ENCODE measurements at places on chromosomes 5 and 9. TPM values are rescaled to one million over a fixed set of nuclear protein-coding genes. Genes with fewer than 3 reads are reported as not detected.

GRCh38 chr9:132150256-132150655 is 11.6 kb upstream of the NTNG2 start:
- peaks cover 66% of the 10 kb centered on the region for H3K27me3 ChIP-seq
- H3K27ac ChIP-seq: no peak overlapping the region
- H3K4me3 ChIP-seq: no peak overlapping the region
- no peak for DNase-seq
- H3K36me3 ChIP-seq: no peaks in the 10 kb centered on the region
- no peaks in the 10 kb centered on the region for H3K4me1 ChIP-seq

- no peak for DNase-seq
- H3K4me3 ChIP-seq: no peak overlapping the region
- no peaks in the 10 kb centered on the region for H3K27me3 ChIP-seq
- peaks cover 3% of the 10 kb centered on the region for H3K36me3 ChIP-seq
These were observed 52.6 kb downstream of the SAR1B start for GRCh38 chr5:134580001-134580460.

- no peak overlapping the region for H3K27ac ChIP-seq
- no peaks in the 10 kb centered on the region for H3K27me3 ChIP-seq
- DNase-seq: no peak
These were observed 117.5 kb upstream of the BOD1 start for GRCh38 chr5:173733831-173734501.

DNA sequence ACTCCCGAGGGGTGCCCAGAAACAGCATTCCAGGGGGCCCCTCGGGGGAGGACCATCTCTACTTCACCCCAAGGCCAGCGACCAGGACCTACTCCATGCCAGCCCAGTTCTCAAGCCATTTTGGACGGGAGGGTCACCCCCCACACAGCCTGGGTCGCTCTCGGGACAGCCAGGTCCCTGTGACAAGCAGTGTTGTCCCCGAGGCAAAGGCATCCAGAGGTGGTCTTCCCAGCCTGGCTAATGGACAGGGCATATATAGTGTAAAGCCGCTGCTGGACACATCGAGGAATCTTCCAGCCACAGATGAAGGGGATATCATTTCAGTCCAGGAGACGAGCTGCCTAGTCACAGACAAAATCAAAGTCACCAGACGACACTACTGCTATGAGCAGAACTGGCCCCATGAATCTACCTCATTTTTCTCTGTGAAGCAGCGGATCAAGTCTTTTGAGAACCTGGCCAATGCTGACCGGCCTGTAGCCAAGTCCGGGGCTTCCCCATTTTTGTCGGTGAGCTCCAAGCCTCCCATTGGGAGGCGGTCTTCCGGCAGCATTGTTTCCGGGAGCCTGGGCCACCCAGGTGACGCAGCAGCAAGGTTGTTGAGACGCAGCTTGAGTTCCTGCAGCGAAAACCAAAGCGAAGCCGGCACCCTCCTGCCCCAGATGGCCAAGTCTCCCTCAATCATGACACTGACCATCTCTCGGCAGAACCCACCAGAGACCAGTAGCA is 83.9 kb downstream of the GOLPH3 start:
- H3K4me1 ChIP-seq: no peaks in the 10 kb centered on the region
- no peak overlapping the region for H3K4me3 ChIP-seq
- H3K36me3 ChIP-seq: peaks cover 3% of the 10 kb centered on the region
- H3K27ac ChIP-seq: no peak overlapping the region
- no peaks in the 10 kb centered on the region for H3K27me3 ChIP-seq
- DNase-seq: no peak

DNA sequence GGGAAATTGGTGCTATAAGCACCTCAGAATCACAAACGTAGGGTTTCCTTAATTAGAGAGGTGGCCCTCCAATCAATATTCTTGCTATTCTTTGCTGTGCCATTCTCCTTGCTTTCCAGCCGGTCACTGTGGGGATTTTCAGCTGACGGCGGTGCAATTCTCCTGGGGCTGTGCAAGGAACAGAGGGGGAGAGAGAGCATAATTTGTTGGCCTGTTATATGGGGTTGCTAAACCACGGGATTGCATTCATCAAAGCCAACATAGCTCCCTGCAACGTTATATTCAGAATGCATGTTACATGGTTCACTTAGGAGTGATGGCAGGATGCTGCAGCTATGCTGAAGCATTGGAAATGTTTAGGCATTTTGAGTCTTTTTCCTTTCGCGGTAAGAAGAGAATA is 441.3 kb upstream of the CLINT1 start:
- no peaks in the 10 kb centered on the region for H3K36me3 ChIP-seq
- H3K4me3 ChIP-seq: no peak overlapping the region

DNA sequence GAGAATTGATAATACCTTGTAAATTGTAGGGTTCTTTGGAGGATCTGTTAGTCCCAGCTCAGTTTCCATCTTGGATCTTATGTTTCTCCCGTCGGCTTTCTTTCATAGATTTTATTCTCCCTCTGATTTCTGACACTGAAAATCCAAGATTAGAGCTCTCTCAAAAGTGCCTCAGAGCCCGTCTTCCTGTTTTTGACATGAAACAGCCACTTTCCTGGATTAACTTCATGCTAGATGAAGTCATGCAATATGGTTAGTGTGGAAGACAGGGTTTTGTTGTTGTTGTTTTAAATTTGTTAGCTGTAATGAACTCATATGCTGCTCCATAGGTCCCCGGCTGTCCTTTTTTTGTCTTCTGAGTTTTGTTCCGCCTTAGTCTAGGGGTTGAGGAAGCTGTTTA is 51.6 kb upstream of the ZFR start:
- no peaks in the 10 kb centered on the region for H3K36me3 ChIP-seq
- no peak overlapping the region for H3K27ac ChIP-seq
- H3K27me3 ChIP-seq: no peaks in the 10 kb centered on the region
- DNase-seq: no peak
- H3K4me1 ChIP-seq: no peaks in the 10 kb centered on the region
- no peak overlapping the region for H3K4me3 ChIP-seq

Gene CMYA5
- polyA plus RNA-seq: 0.25 TPM

DNA sequence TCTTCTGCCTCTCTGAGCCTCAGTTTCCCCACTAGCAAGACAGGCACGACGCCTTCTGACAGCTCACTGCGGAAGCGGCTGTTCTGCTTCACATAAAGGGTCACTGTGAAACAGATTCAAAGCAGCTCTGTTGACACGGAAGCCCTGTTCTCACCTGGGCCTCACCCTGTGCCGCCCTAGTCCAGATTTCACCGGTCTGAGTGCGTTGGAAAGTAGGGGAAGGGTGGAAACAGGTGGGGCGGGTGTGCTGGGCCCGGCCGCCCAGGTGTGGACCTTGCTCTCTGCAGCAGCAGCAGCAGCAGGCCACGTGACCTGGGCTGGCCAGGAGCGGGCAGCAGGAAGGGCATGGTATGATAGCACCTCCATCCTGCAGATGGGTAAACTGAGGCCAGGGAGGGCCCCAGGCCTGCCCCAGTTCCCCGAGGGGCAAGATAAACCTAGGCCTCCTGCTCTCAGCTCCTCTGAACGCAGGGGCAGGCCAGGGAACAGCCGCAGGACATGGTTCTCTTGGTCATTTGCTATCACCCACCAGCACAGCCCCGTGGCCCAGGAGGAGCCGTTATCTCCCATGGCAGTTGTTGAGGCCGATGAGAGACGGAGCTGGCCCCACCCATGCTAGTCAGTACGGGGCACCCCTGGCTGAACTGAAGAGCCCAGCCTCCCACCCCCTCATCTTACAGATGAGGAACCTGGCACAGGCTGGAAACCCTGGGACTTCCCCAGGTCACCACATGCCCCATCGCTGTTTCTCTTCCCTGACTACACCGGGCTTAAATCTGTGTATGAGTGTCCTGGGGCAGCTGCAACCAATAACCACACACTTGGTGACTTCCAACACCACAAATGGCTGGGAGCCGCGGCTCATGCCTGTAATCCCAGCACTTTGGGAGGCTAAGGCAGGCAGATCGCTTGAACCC is 12.1 kb downstream of the PTGES2 start:
- no peak overlapping the region for H3K4me3 ChIP-seq
- no peaks in the 10 kb centered on the region for H3K27me3 ChIP-seq
- peaks cover 6% of the 10 kb centered on the region for H3K4me1 ChIP-seq
- H3K36me3 ChIP-seq: peaks cover 4% of the 10 kb centered on the region
- H3K27ac ChIP-seq: no peak overlapping the region

Gene SPATA31C1
- polyA plus RNA-seq: not detected

DNA sequence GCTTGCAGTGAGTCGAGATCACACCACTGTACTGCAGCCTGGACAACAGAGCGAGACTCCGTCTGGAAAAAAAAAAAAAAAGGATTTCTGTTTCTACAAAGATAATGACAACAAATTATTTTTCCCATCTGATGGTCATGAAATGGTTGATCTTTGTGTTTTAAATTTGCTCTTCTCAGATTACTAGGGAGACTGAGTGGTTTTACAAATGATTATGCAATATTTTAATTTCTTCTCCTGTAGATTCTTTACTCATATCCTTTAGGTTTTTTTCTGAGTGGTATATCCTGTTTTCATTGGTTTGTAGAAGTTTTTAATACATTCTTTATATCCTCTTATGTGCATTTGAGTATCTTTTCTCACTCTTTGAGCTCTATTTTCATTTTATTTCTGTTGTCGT is 20.6 kb upstream of the AUH start:
- H3K4me1 ChIP-seq: peaks cover 9% of the 10 kb centered on the region
- H3K4me3 ChIP-seq: no peak overlapping the region
- H3K27me3 ChIP-seq: no peaks in the 10 kb centered on the region
- no peak overlapping the region for H3K27ac ChIP-seq
- H3K36me3 ChIP-seq: no peaks in the 10 kb centered on the region

Gene PHF24
- polyA plus RNA-seq: 0.04 TPM

DNA sequence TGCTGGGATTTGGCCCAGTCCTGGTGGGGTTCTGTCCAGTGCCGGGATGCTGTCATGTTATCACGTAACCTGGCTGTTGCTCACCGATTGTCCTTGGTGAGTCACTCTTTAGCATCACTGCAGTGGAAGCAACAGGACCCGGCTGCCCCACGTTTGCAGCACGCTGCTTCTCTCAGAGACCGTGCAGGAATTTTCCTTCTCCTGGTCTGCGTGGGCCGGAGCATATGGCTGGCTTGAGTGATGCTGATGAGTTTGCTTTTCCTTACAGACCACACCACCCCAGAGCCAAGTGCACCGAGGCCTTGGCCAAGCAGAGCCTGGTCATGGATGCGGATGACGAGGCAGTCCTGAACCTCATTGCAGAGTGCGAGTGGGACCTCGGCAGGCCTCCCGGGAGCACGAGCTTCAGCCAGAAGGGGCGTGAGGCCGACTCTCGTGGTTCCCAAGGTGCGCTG is 21.4 kb downstream of the CEP72 start:
- H3K4me3 ChIP-seq: no peak overlapping the region
- no peak overlapping the region for H3K27ac ChIP-seq
- no peaks in the 10 kb centered on the region for H3K27me3 ChIP-seq
- no peaks in the 10 kb centered on the region for H3K4me1 ChIP-seq

GRCh38 chr9:109176386-109176785 is 9.3 kb upstream of the FRRS1L start:
- peaks cover 7% of the 10 kb centered on the region for H3K27me3 ChIP-seq
- H3K36me3 ChIP-seq: no peaks in the 10 kb centered on the region
- DNase-seq: no peak

GRCh38 chr9:27673641-27674040 is 100.4 kb upstream of the C9orf72 start:
- no peaks in the 10 kb centered on the region for H3K4me1 ChIP-seq
- no peak overlapping the region for H3K4me3 ChIP-seq
- no peak overlapping the region for H3K27ac ChIP-seq
- no peaks in the 10 kb centered on the region for H3K27me3 ChIP-seq

DNA sequence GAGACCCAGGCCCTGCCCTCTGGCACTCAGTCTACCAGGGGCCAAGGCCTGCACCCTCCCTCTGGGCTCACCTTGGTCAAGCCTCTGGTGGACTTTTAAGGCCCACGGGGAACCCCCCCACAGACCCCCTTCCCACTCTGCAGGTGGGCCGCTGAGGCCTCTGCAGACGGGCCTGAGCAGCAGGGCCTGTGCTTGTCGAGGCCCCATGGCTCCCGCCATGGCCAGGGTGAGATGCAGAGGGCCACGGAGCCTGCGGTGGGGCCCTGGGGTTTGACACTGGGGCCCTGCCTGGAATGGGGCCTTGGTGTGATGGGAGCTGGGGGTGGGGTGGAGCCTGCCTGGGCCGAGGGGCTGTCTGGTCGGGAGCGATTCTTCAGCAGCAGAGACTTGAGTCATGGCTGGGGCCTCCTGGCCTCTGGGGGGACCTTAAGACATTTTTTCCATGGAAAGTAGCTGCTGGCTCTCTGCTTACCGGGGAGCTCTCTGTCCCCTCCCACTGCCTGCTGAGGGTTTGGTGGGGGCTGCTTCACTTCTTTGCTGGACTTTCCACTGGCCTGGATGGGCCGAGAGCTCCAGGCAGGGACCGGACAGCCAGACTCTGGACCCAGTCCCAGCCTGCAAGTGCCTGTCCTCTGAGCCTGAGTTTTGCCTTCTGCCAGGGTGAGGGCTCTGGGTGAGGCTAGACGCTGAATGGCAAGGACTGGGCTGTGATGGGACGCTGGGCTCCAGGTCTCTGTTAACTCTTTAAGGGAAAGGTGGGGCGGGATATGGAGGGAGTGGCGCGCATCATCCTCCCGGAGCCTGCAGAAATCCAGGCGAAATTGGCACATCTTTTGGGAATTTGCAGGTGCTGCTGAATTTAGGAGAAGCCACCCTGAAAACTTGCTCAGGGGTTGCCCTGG is 132.2 kb downstream of the RXRA start:
- H3K4me1 ChIP-seq: peaks cover 12% of the 10 kb centered on the region
- no peak overlapping the region for H3K27ac ChIP-seq

GRCh38 chr5:90279091-90279490 is 130.5 kb downstream of the CETN3 start:
- H3K27ac ChIP-seq: no peak overlapping the region
- DNase-seq: no peak
- H3K4me3 ChIP-seq: no peak overlapping the region

DNA sequence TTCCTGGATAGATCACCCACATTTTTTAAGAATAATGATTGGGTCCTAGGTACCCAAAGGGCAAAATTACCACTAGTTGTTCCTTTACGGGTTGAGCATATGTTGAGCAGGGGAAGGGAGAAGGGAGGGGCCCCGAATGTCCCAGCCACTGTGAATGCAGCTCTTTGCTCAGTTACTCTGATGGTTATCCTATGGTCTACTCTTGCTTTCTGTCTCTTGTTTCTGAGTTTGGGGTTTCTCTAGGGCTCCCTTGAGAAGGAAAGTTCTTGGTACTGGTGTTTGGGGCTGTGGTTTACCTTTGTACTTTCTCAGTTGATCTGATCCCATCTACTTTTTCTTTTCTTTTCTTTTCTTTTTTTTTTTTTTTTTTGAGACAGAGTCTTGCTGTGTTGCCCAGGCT is 55.6 kb downstream of the ALG2 start:
- H3K36me3 ChIP-seq: no peaks in the 10 kb centered on the region
- DNase-seq: no peak
- no peaks in the 10 kb centered on the region for H3K4me1 ChIP-seq
- peaks cover 15% of the 10 kb centered on the region for H3K27me3 ChIP-seq
- H3K27ac ChIP-seq: no peak overlapping the region
- H3K4me3 ChIP-seq: no peak overlapping the region

DNA sequence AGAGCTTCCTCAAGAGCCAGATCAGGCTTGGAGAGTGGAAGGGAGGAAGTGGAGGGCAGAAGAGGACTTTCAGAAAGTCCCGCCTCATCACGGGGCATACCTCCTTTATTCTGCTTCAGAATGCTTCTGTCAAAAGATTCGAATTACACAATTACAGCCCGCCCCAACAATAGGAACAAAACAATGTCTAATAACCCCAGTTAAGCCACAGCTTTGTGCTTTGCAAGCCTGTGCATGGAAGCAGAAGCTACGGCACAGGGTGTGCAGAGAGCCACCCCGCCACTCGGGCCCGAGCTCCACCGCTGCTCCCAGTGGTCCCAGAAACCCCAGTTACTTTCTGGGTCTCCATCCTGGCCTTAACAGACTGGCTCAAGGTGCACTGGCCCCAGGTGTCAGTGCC is 23.5 kb downstream of the HNRNPH1 start:
- no peak overlapping the region for H3K4me3 ChIP-seq
- H3K36me3 ChIP-seq: peaks cover 18% of the 10 kb centered on the region
- H3K4me1 ChIP-seq: no peaks in the 10 kb centered on the region
- H3K27me3 ChIP-seq: no peaks in the 10 kb centered on the region
- no peak for DNase-seq
- H3K27ac ChIP-seq: no peak overlapping the region

All from keratinocyte (primary cell).